ENCODE measurements at places on chromosomes 1 and 21.

DNA sequence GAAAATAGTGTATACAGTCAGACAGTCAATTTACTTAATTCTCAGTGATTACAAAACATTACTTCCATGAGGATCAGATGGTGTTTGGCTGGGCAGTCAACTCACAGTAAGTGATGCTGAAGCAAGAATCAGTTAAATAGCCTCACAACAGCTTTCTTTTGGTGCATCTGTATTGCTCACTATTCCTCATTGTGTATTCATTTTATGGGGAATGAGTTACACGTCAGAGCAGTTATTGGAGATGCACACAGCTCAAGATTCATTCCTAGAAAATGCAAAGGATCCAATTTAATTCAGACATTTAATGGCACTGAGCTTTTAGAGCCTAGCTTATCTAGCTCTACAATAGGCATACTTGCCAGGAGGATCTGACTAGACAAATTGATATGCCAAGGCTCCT is 150.6 kb downstream of the HS2ST1 start:
- no peak overlapping the region for H3K4me3 ChIP-seq
- H3K4me1 ChIP-seq, result no peaks in the 10 kb centered on the region
- H3K27me3 ChIP-seq, result no peaks in the 10 kb centered on the region
- no peaks in the 10 kb centered on the region for H3K36me3 ChIP-seq
- DNase-seq, result no peak

- H3K4me3 ChIP-seq, result no peak overlapping the region
- no peaks in the 10 kb centered on the region for H3K4me1 ChIP-seq
- DNase-seq, result no peak
- peaks cover 4% of the 10 kb centered on the region for H3K27me3 ChIP-seq
Measured at GRCh38 chr1:214683621-214684020, 80.6 kb downstream of the CENPF start.

DNA sequence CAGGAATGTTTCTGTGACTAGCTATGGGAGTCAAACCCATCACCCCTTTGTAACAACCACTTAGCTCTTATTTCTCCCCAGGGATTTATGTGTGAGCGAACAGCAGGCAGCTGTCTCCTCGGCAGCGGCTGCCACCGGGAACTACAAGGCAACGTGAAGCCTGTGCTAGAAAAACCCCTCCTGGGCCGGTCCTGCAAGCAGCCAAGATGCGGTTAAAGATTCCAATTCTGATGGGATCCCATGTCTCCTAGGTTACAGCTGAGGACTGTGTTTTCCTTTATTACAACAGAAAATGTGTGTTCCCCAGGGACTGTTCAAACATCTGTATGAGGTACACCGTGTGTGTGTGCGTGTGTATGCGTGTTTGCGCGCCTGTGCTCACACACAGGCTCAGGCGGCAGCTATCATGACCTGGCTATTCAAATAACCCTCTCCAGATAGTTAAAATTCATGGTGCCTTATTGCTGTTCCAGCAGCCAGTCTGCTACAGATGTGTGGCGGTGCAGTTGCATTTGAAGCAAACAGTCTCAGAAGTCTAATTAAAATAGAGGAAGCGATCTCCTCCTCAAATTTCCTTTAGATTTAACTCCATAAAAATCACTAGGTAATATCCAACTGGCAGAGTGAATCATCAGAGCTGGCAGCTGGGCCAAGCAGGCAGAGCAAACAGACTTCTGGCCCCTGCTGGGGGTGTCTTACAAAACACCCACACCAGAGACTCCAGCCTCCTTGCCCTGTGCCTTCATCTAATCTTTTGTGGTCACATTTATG is 68.0 kb downstream of the LMX1A start:
- no peak overlapping the region for H3K27ac ChIP-seq
- H3K27me3 ChIP-seq, result peaks cover 17% of the 10 kb centered on the region
- no peak for DNase-seq
- H3K4me3 ChIP-seq, result no peak overlapping the region
- H3K36me3 ChIP-seq, result no peaks in the 10 kb centered on the region

- peaks cover 44% of the 10 kb centered on the region for H3K4me1 ChIP-seq
- DNase-seq, result no peak
- no peaks in the 10 kb centered on the region for H3K36me3 ChIP-seq
- H3K4me3 ChIP-seq, result no peak overlapping the region
- H3K27me3 ChIP-seq, result no peaks in the 10 kb centered on the region
Measured at GRCh38 chr1:221714227-221715152, 27.4 kb downstream of the DUSP10 start.

DNA sequence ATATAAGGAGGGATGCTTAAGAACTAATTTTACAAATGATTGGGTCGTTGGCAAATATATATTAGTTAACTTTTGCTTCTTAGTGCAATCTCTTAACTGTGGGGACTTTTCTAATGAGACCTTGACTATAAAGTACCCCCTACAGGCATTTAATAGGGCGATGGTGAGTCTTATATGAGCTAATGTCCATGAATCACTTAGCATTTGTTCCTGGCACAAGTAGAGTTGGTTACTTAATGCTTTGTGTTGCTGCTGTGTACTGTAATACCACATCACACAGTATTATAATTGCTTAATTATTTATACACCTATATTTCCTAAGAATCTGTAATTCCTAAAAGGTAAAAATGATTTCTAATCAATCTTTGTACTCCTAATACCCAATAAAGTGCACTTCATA is 25.3 kb upstream of the TMCO1 start:
- no peak overlapping the region for H3K4me3 ChIP-seq
- H3K27me3 ChIP-seq, result peaks cover 3% of the 10 kb centered on the region
- H3K4me1 ChIP-seq, result no peaks in the 10 kb centered on the region
- no peak for DNase-seq

DNA sequence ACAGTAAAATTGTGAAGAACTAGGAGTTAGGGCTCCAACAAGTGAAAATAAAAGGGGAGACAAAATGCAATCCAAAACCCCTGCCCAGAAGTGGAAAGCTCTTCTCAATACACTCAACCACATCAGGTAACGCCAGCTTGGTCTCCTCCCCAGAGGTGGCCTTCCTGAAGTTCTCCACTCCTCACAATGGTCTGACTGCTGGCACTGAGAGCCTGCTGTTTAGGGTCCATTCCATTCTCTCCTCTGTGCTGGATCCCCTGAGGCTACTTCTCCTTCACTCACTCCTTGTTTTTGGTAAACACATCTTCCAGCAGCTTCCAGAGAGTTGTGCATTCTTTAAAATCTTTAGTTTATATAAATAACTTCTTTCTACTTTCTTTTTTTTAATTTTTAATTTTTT is 189.5 kb downstream of the KCNT2 start:
- H3K4me3 ChIP-seq, result no peak overlapping the region
- H3K36me3 ChIP-seq, result no peaks in the 10 kb centered on the region
- H3K27me3 ChIP-seq, result no peaks in the 10 kb centered on the region
- no peak overlapping the region for H3K27ac ChIP-seq
- H3K4me1 ChIP-seq, result no peaks in the 10 kb centered on the region

DNA sequence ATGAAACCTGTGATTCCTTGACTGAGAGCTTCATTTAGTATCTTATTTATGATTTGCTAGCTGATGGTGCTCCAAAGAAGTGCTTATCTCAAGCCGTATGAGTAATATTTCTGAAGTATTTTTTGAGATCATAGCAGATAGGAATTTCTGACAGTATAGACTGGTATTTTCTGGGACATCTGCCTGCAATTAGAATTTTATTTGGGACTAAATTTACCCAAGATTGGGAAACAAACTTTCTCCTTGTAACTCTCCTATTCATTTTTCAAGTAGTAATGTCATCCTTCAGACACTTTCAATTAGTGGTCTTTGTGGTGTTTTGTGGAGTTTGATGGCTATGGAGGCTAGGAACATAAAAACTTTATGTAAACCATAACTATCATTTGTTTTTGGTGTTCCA is 597.2 kb upstream of the ZP4 start:
- no peaks in the 10 kb centered on the region for H3K4me1 ChIP-seq
- H3K4me3 ChIP-seq, result no peak overlapping the region
- DNase-seq, result no peak
- H3K27ac ChIP-seq, result no peak overlapping the region
- no peaks in the 10 kb centered on the region for H3K27me3 ChIP-seq

DNA sequence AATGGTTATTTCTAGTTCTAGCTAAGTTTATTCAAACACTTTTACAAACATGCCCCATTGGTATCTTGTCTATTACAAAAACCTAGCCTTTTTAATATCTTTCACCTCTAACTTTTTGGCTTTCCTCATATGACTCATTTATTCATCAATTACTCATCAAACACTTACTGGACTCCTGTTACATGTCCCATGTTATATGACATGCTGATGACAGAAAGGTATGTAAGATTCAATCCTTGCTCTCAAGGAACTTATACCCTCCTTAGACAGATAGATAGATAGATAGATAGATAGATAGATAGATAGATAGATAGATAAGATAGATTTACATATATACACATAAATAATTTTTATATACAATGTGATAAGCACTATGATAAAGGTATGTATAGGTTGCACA is 33.9 kb upstream of the INSL5 start:
- no peak overlapping the region for H3K4me3 ChIP-seq
- no peaks in the 10 kb centered on the region for H3K4me1 ChIP-seq
- H3K36me3 ChIP-seq, result no peaks in the 10 kb centered on the region
- H3K27me3 ChIP-seq, result no peaks in the 10 kb centered on the region
- no peak for DNase-seq

DNA sequence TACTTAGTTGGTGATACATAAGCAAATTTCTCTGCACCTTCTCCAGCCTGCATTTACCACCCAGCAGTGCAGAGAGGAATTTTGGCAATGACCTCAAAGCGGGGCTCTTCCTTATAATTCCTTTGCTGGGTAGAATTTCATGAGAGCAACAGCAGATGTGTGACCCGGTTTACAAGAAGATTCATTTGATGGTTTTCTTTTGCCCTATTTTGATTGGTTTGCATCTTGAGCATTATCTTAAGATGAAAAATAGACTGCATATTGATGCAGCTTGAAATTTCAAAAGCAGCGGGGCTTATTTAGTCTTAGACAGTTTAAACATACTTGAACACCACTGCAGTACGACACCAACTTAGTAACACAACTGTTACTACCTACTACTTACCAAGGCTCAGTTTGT is 378.9 kb downstream of the TTLL7 start:
- no peak overlapping the region for H3K27ac ChIP-seq
- H3K36me3 ChIP-seq, result no peaks in the 10 kb centered on the region

DNA sequence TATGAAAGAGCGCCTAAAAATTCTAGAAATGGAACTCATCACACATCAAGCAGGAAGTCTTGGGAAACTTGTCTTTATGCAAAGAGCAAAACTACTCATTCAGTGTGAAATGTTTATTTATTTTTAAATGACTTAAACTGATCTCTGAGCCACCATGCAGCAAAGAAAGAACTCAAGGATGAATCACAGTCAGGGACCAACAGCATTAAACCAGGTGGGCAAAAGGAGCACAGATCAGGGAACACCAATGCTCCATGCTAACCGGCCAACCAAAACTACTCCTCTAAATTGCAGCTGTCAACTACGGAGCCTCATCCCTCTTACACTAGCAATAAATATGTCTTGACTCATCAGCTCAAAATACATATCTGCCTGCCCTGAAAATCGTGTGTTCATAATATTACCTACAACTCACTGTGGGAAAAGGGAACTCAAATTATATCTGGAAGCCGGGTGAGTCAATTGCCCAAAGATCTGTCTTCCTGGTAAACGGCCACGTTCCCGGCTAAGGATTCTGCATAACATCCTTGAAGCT is 129.2 kb downstream of the PTPN14 start:
- H3K27ac ChIP-seq, result no peak overlapping the region
- H3K36me3 ChIP-seq, result no peaks in the 10 kb centered on the region
- no peak for DNase-seq
- peaks cover 5% of the 10 kb centered on the region for H3K4me1 ChIP-seq
- H3K27me3 ChIP-seq, result no peaks in the 10 kb centered on the region

DNA sequence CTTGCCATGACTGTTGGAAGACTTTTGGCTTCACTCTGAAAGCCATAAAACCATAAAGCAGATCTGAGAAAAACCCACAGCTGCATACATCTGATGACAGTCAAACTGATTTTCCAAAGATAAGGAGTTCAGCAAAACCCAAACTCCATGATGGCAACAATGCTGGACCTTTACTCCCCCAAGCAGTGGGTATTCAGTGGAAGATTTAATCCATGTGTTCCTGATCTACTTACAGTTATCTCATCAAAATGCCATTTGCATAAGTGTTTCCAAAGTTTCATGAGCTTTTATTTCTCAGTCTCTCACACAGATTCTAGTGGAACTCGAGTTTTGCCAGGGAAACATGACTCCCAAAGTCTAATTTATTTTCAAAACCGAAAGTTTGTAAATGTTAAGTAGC is 184.9 kb downstream of the ZC3H11B start:
- no peaks in the 10 kb centered on the region for H3K4me1 ChIP-seq
- H3K27ac ChIP-seq, result no peak overlapping the region
- no peaks in the 10 kb centered on the region for H3K36me3 ChIP-seq
- no peak for DNase-seq

GRCh38 chr1:101137144-101138126 is 99.4 kb upstream of the S1PR1 start:
- no peak overlapping the region for H3K27ac ChIP-seq
- DNase-seq, result no peak
- H3K4me1 ChIP-seq, result peaks cover 17% of the 10 kb centered on the region
- no peaks in the 10 kb centered on the region for H3K36me3 ChIP-seq
- no peaks in the 10 kb centered on the region for H3K27me3 ChIP-seq
- no peak overlapping the region for H3K4me3 ChIP-seq

GRCh38 chr1:3740042-3740441 is 12.2 kb upstream of the CCDC27 start:
- peaks cover 52% of the 10 kb centered on the region for H3K36me3 ChIP-seq
- H3K27me3 ChIP-seq, result no peaks in the 10 kb centered on the region
- H3K4me3 ChIP-seq, result no peak overlapping the region
- DNase-seq, result no peak

- no peak overlapping the region for H3K27ac ChIP-seq
- no peak for DNase-seq
- H3K36me3 ChIP-seq, result no peaks in the 10 kb centered on the region
- H3K27me3 ChIP-seq, result no peaks in the 10 kb centered on the region
- no peak overlapping the region for H3K4me3 ChIP-seq
Measured at GRCh38 chr1:221761354-221762002, 19.6 kb upstream of the DUSP10 start.

DNA sequence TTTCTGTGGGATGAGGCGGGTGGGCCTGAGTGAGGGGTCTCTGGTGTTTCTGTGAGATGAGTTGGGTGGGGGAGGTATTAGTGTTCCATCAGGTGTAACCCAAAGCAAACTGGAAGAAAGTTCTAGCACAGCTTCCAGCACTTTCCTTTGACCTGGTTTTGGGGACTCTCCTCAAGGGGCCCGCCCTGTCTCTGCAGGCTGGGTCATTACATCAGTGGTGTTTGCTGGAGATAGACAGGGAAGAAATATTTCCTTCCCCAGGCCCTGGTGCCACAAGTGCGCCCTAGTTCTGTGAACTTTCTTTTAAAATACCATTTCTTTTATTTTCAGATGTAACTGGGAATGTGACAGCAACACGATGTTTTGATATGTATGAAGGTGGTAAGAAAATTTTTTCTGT is 16.5 kb upstream of the MX2 start:
- no peaks in the 10 kb centered on the region for H3K27me3 ChIP-seq
- no peak overlapping the region for H3K4me3 ChIP-seq

GRCh38 chr1:115873184-115873583 is 32.3 kb upstream of the NHLH2 start:
- no peak overlapping the region for H3K4me3 ChIP-seq
- H3K4me1 ChIP-seq, result no peaks in the 10 kb centered on the region
- DNase-seq, result no peak
- no peaks in the 10 kb centered on the region for H3K36me3 ChIP-seq

Data from upper lobe of right lung (tissue), 1 donor.